ENCODE measurements at places on chromosomes 6 and 20.

DNA sequence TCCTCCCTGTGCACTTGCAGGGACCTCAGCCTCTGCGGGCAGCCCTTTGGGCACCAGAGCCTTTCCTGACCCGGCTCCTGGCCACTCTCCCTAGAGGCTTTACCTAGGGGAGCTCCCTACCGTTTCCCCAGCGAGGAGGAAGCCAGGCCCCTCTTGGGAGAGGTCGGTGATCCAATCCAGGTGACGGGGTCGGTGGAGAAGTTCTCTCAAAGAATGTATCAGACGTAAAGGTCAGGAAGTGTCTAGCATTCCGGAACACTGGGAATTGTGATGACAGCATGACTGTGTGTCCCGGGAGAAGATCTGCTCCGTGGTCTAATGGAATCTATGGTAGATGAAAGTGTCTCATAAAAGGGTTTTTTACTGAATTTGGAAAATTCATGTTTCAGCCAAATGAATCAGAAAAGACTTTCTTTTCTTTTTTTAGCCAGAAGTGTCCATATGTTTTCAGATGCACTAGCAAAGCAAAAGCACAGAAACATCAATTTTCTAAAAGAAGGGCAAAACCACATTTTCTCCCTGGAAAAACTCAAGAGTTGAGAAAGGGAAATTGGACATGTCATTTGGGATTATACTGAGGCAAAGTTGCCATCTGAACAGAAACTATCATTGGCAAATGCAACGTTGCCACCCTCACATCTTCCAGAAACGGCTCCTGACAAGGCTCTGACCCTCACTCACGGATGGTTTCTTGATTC is 289.4 kb downstream of the THBS2 start:
- no peak for DNase-seq

DNA sequence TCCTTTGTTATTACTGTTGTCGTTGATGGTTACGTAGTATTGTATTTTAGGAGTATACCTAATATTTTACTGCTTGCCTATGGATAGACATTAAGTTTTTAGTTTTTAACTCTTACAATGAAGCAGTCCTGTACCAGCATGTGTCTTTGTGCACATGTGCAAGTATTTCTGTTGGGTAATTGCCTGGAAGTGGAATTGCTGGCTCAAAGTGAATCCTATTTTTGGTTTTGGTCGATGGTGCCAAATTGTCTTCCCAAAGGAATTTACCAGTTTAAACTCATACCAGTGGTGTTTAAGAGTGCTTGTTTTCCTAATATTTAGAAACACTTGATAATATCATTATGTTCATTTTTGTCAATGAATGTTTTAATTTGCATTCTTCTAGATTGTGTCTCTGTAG is 75.5 kb downstream of the ANKS1A start:
- DNase-seq: no peak

DNA sequence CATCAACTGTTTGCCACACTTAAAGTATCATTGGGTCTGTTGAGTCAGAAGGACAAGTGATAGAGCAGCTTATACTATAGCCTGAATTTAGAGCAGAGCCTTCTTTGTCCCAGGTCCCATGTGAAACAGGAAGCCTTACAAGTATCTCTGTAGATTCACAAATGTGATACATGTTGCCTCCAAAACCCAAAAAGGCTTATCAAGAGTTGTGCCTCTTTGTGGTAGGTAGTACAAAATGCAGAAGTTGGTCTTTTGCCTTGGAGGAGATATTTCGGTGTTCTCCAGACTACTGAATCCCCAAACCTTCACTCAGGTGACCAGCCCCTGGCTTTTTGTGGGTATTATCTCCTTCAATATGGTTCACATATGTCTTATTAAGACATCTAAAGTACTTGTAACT is 172.8 kb upstream of the PROKR2 start:
- DNase-seq: no peak

- DNase-seq: no peak
Measured at GRCh38 chr6:105184921-105185320, 5.1 kb upstream of the POPDC3 start.

- DNase-seq: no peak
Measured at GRCh38 chr6:40427196-40427595, 160.0 kb downstream of the LRFN2 start.

DNA sequence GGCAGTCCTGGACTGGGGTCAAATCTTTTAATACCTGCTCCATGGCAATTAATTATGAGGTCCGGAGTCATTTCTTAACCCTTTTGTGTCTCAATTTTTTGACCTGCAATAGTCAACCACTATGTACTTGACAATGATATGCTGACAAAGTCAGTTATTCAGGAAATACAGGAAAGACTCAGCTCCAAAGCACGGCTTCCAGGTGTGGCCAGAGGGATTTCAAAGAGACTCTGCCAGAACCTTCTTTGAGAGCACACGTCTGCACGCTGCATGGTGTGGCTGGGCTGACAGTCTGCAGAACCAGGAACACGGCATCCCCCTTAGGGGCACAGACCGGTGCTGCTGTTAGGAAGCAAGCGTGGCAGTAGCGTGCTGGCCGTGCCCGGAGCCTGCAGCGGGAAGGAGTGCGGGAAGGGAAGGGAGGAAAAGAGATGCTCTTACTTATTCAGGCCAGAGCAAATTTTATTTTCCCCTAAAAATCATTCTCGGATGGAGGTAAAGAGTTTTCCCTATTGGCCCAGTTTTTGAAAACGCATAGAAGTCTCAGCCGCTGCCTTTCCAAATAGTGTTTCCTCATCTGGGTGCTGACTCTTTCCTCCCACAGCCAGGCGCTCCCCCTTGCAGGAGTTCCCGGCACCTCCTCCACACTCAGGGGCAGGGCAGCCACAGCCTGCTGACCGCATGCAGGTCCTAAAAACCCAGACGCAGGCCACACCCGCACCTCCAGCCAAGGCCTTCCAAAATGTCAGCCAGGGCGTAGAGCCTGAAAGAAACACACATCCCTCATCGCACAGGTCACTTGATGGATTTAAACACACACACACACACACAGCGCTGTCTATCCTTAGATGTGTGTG is 187.4 kb upstream of the SNX9 start:
- DNase-seq: no peak

- no peak for DNase-seq
Measured at GRCh38 chr6:12480379-12480778, 190.2 kb downstream of the EDN1 start.

DNA sequence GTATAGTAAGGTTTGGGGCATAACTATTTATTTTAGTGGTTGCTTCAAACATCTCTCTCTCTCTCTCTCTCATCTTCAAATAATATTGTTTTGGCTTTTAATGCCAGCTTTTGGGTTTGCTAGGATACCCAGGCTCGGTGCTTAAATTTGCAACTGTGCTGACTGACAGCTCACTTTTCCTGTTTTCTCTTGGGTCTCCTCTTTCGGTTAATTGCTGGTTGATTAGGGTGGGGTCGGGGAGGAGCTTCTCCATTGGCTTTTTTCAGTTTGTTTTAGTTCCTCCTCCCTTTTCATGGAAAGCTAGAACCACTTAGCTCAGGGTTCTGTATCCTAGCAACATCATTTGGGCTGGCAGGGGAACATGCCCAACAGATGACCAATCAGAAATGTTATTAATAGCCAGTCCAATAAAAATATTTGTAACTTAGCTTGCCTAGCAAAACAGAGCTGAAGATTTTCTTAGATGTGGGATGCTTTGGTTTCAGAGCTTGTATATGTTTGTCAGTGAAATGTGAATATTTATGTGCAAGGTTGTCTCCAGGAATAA is 11.3 kb downstream of the TFAP2B start:
- DNase-seq: no peak

Data from stimulated activated CD8-positive, alpha-beta memory T cell treated with anti-CD3 and anti-CD28 coated beads, Interleukin-4, amount 100 ng/mL, for 4 hours (primary cell).